ENCODE measurements at places on chromosomes 16 and 17.

GRCh38 chr17:29292992-29293889 lies 707 bp downstream of the NUFIP2 start:
- peak; percentile 55 for DNase-seq

DNA sequence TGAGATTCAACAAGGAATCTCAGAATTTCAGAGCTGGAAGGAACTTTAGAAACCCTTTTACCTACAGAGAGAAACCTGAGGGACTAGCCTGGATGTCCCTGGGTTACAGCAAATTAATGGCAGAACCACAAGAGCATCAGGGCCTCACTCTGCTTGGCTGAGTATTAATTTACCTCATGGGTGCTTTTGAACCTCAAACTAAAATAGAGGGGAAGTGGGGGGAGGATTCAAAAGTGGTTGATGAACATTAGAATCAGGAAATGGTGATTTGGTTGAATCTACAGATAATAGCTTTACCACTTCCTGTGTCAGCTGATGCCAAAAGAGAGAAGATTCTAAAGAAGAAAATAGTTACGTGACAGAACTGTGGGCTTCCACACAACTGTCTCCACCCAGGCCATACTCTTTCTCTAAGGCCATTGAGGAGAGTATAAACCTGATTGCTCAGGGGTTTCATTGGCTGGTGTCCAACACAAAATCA lies 11.3 kb upstream of the SKAP1 start:
- peak; percentile 51 for DNase-seq

DNA sequence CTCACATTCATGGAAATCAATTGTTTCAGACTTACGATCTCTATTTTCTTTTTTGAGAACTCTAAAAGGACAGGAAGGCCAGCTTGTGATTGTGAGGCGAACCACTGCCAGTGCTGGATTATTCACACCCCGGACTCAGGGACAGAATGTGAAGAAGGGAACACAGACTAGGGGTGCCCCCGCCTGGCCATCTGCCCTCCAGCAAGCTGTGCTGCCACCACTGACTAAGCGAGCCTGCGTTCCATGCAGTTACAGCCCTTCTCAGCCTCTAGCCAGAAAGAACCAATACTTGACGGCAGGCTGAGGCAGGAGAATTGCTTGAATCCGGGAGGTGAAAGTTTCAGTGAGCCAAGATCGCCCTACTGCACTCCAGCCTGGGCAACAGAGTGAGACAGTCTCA lies 2.8 kb downstream of the HAGH start:
- peak; percentile 2 for DNase-seq

- DNase-seq: no peak
Observed at GRCh38 chr17:57940231-57940630, 15.0 kb downstream of the CUEDC1 start.

DNA sequence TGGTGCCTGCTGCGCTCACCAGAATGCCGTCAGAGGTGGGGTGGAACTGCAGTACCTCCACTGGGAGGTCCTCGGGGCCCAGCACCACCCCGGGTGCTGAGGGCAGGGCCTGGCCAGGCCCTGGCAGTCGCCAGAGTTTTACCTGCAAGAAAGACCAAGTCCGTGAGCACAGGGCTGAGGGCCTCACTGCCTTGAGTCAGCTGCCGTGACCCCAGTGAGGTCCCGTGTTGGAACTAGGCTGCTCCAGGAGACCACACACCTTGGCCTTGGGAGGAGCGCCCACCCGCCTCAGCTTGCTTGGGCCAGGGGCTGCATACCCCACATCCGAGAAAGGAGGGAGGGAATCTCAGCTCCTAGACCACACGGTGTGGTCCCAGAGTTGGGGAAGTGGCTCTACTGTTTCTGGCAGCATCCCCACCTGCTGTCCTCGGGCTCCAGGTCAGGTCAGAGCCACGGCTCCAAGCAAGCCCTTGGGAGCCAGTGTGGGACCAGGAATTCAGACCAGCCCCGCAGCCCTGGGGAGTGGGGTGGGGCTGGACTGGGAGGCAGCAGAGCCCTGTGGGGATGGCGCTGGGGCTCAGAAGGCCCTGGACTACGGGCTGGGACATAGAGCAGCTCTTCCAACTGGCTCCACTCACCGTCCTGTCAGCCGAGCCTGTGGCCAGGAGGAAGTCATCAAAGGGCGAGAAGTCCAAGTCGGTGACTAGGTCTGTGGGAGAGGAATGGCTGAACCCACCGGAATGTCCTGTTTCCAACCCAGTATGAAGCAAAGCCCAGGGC lies 8.7 kb downstream of the CORO7 start:
- DNase-seq: no peak

DNA sequence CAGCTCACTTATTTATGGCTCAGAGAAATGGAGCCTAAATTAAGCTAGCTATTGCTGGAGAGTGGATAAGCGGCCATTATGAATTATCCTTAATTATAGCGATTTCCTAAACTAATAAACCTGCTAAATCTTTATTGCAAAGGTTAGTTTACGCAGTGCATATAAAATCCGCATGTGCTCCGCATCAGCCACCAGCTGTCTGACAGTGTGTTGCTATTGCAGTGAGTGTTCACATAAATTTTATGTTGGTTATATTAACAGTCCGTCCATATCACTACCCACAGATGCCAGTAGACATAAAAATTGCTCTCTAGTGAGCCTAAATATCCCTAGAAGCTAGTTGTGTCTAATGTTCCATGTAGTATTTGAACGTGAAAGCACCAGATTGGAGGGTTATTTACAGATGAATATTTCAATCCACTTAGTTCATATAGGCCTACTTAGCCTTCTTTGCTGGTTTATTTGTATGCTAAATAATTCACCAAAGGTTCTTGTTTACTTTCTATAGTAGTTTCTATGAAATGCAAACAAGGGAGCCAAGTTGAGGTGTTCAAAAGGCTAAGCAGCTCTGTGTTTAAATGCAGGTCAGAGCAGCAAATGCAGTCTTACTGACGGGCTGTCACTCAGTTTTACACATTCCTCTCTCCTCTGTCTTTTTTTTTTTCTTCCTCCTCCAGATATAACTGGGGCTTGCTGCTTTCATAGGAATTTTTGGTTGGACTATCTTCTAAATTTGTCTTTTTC lies 219.1 kb downstream of the IRX3 start:
- no peak for DNase-seq

DNA sequence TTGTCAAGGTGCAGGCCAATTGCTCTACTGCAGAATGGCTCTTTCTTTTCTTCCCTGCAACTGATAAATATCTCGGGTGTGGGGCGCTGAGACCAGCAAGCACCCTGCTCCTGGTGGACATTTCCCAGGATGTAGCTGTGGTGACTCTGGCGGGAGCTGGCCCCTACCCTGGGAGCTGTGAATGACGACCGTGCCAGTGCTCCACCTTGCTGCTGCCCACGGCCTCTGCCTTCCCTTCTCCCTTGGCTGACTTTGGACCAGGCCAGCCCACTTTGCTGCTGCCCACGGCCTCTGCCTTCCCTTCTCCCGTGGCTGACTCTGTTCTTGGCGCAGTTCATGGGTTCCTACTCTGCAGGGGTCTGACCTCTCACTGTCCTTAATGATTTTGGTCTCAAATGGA lies 16.1 kb downstream of the CARD14 start:
- DNase-seq: no peak

- no peak for DNase-seq
Observed at GRCh38 chr17:42563950-42564349, 2.0 kb downstream of the COASY start.

DNA sequence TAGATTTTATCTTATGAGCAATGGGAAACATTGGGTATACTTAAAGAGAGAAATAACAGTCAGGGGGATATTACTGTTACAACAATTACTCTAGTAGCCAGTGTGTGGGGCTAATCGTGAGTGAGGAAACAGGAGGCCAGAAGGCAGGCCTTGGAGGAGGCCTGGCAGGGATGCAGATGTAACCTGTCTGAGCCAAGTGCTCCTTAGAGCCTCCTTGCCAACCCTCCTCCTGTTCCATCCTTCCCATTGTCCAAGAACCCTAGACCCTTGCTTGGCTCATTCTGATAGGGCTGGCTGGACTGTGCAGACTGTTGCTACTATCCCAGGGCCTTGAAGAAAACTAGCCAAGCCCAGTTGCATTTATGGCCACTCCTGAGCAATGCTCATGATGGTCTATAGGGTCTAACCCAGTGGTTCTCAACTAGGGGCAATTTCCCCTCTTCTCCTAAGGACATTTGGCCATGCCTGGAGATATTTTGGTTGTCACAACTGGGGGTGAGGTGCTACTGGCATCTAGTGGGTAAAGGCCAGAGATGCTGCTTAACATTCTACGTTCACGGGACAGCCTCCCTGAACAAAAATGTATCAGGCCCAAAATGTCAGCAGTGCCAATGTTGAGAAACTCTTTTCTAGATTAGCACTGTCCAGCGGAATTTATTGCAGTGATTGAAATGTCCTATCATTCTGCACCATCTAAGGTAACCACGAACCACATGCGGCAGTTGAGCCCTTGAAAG lies 24.4 kb upstream of the WSCD1 start:
- DNase-seq: no peak

- no peak for DNase-seq
Observed at GRCh38 chr17:21213638-21214014, 335 bp downstream of the TMEM11 start.

GRCh38 chr16:85171004-85171758 lies 58.9 kb upstream of the CIBAR2 start:
- no peak for DNase-seq

- no peak for DNase-seq
Observed at GRCh38 chr17:12637745-12638651, 27.7 kb upstream of the MYOCD start.

- DNase-seq: no peak
Observed at GRCh38 chr17:48253975-48254374, 146.4 kb downstream of the SNX11 start.

DNA sequence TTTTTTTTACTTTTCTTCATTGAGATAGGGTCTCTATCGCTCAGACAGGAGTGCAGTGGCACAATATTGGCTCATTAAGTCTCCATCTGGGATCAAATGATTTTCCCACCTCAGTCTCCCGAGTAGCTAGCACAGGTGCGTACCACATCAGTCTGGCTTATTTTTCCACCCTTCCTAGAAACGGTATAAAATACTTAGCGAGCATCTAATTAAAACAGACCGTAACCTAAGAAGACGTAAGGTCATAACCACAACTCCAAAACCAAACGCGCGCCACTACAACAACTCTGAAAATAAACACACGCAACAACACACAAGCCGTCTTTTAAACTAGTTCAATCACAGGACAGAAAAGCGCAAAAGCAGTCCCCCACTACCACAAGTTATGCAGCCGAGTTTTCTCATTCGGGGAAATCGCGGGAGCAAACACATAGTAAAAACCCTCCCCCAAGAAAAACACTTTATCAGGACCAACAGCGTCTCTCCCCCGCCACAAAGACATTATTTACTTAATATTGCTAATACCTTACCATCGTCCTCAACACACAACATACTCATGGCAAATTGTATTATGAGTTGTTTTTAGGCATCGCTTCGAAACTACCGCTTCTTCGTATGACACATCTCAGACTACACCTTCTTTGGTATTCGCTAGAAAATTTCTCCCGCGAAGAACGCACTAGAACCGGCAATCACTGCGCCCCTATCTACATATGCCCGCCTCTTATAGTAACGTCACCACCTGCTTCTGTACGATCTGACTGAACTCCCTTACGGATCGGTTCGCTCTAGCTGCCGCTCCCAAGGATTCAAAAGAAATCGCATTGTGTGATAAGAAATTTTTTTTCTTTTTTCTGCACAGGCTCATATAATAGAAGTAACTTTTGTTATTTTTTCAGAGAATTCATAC lies 32.8 kb downstream of the TEX14 start:
- peak; percentile 87 for DNase-seq

GRCh38 chr16:27195076-27195741 lies 8.1 kb upstream of the KDM8 start:
- no peak for DNase-seq

DNA sequence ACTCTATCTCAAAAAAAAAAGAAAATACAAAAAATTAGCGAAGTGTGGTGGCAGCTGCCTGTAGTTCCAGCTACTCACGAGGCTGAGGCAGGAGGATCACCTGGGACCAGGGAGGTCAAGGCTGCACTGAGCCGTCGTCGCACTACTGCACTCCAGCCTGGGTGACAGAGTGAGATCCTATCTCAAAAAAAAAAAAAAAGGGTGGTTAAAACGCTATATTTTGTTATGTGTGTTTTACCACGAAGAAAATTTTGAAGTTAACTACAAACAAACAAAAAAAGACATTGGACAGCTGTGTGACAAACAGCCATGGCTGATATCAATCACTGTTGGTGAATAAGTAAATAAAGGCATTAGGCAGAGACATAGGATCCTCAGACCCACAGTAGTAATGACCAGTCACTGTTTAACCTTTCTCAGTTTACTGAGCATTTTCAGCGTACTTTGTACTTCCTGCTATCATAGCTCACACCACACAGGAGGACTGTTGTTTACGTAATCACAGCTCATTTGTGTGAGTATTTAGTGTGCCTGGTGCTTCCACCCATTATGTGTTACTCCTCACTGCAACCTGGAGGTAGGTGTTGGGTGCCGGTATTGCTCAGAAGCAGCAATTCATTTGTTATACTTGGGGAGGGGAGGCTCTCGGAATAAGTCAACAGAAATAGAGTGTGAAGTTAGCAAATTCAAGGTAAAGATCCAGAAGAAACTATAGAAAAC lies 55.4 kb downstream of the COPRS start:
- no peak for DNase-seq

GRCh38 chr17:80381416-80381923 lies 33.5 kb upstream of the ENDOV start:
- DNase-seq: no peak

GRCh38 chr17:16991349-16992009 lies 19.6 kb upstream of the TNFRSF13B start:
- peak; percentile 80 for DNase-seq

DNA sequence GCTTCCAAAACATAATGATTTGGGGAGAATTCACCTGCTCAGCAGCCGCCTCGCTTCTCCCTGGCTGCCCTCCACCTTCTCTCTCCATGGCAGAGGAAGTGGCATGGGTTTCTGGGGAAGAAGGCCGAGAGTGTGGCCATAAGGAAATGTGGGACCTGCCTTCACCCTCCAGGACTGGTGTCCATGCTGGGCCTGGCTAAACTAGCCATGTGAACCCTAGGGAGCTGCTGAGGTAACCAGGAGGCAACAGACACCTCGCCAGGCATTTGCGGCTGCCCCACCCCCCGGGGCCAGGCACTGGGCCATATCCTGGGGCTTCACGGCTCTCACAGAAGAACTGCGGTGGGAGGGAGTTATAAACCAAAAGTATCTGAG lies 9.9 kb upstream of the CMTM4 start:
- no peak for DNase-seq

GRCh38 chr17:78172249-78173051 lies 4.1 kb downstream of the SYNGR2 start:
- no peak for DNase-seq

Data from CD4-positive, alpha-beta T cell treated with Interleukin-1 beta for 1 hour (primary cell).